GM23248 (cell line): ENCODE measurements at places on chromosomes 2 and 18. TPM values are rescaled to one million over a fixed set of nuclear protein-coding genes. Genes with fewer than 3 reads are reported as not detected.

DNA sequence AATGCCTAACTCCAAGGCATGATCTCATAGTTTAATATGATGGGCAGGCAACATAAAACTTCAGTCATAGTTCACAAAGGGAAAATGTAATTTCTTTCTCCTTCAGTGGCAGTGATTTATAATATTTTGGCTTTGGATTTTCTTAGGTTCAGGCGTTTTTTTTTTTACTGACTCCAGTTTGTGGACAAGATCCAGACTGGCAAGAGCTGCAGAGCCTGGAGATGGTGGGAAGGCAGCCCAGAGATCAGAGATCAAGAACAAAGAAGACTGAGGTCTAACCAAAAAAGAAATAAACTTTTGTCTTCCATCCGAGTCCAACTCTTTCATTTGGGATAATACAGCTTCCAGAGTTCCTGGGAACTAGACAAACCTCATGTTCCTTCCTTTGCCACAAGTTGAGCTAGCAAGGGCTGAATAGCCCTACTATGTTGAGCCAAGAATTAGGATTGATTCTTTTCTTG is 215.3 kb upstream of the SETBP1 start:
- H3K4me3 ChIP-seq: no peak overlapping the region
- DNase-seq: no peak
- peaks cover 9% of the 10 kb centered on the region for H3K4me1 ChIP-seq
- no peaks in the 10 kb centered on the region for H3K36me3 ChIP-seq
- H3K27me3 ChIP-seq: 0 out of 2 replicates have a peak, but pooled peaks cover under 1% of the 10 kb centered on the region
- H3K27ac ChIP-seq: no peak overlapping the region

DNA sequence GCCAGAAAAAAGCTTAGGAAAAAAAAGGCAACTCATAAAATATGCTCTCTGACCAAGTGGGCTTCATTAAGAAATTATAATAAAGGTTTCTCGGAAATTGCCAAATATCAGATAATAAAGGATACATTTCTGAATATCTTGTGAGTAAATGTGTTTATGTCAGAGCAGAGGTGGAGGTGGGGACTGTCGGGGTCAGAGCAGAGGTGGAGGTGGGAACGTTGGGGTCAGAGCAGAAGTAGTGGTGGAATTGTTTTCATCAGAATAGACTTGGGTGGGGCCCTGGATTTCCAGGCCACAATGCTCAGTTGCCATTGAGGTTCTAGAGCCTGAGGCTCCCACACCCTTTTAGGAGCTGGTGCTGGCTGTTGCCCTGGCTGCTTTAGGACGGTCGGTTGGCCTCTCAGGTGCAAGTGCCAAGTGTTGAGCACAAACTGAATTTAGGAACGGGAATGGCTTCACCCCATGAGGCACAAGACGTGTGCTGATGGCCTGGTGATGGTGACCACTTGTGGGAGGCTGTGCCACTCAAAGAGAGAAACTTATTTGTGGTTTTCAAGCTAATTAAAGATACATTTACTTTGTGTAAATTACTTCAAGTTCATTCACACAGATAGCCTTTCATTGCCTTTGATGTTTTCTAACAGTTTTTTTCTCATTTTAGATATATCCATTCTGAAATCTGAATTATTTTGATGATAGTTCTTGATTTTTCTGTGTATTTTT is 131.5 kb downstream of the ATP9B start:
- H3K4me3 ChIP-seq: no peak overlapping the region
- no peak overlapping the region for H3K27ac ChIP-seq
- H3K36me3 ChIP-seq: no peaks in the 10 kb centered on the region
- peak; percentile 26 for DNase-seq
- H3K27me3 ChIP-seq: no peaks in the 10 kb centered on the region
- no peaks in the 10 kb centered on the region for H3K4me1 ChIP-seq

GRCh38 chr18:54794823-54795222 is 33.5 kb upstream of the RAB27B start:
- no peaks in the 10 kb centered on the region for H3K4me1 ChIP-seq
- no peaks in the 10 kb centered on the region for H3K27me3 ChIP-seq
- DNase-seq: no peak
- H3K27ac ChIP-seq: no peak overlapping the region

- no peaks in the 10 kb centered on the region for H3K4me1 ChIP-seq
- H3K27me3 ChIP-seq: no peaks in the 10 kb centered on the region
- H3K27ac ChIP-seq: no peak overlapping the region
- H3K4me3 ChIP-seq: no peak overlapping the region
- no peak for DNase-seq
- H3K36me3 ChIP-seq: no peaks in the 10 kb centered on the region
Observed at GRCh38 chr18:77708826-77709506, 459.3 kb downstream of the GALR1 start.

GRCh38 chr2:25479761-25480160 is 138.0 kb upstream of the DNMT3A start:
- no peak overlapping the region for H3K4me3 ChIP-seq
- H3K4me1 ChIP-seq: peaks cover 7% of the 10 kb centered on the region; the same call in 1 of the 2 replicates
- DNase-seq: no peak
- H3K27ac ChIP-seq: no peak overlapping the region

DNA sequence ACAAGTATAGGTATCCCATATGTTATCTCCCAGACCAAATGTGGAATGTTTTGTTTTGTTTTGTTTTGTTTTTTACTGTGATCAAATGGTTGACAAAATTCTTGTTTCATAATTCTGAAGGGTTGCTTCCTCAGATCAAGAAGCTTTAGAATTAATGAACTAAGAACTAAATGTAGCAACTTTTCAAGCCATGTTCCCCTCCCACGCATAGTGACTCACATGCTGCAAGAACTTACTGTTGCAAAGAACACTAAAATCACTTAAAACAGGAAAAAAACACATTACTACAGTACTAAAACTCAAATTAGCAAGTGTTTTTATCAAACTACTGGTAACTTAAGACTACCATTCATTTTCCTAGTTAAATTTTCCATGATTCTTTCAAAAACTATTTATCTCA is 30.6 kb downstream of the HNRNPLL start:
- peaks cover 35% of the 10 kb centered on the region for H3K36me3 ChIP-seq
- H3K4me3 ChIP-seq: peak overlapping the region; percentile 10; the same call in 1 of the 2 replicates
- H3K27me3 ChIP-seq: no peaks in the 10 kb centered on the region
- H3K27ac ChIP-seq: peak overlapping the region; percentile 48

- DNase-seq: peak; percentile 79
- peak overlapping the region; percentile 34; the same call in 1 of the 2 replicates for H3K27ac ChIP-seq
- H3K4me3 ChIP-seq: no peak overlapping the region
- no peaks in the 10 kb centered on the region for H3K27me3 ChIP-seq
Observed at GRCh38 chr2:160932960-160933359, 227.3 kb upstream of the TANK start.

The RPE gene
- total RNA-seq: 80.9 and 100.0 TPM in 2 replicates

The KCNJ3 gene
- total RNA-seq: not detected in 2 replicates
